Upper lobe of right lung (tissue), 1 donor: ENCODE measurements at places on chromosomes 2 and 18. TPM values are rescaled to one million over a fixed set of nuclear protein-coding genes. Genes with fewer than 3 reads are reported as not detected.

DNA sequence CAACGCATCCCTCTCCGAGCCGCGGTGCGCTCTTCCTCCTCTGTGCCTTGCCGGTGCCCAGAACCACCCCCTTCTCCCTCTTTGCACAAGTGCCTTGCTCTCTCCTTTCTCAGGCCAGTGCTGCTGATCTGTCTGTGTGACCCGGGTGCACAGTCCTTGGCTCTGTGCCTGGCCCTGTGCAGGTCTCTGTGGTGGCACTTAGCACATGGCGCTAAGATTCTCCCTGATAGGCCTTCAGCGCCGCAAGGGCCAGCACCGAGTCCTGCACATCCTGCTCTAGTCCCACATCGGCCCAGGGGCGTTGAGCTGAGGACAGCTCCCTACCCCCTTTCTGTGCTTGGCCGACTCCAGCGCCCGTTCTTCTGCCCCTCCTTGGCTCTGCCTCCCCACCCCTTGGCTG lies 136.1 kb downstream of the NEDD4L start:
- H3K27ac ChIP-seq: no peak overlapping the region
- H3K36me3 ChIP-seq: no peaks in the 10 kb centered on the region
- no peak for DNase-seq

- H3K27me3 ChIP-seq: no peaks in the 10 kb centered on the region
- DNase-seq: peak; percentile 63
- peaks cover 4% of the 10 kb centered on the region for H3K4me1 ChIP-seq
- no peak overlapping the region for H3K4me3 ChIP-seq
- H3K27ac ChIP-seq: no peak overlapping the region
These were observed 8.8 kb downstream of the PDCD1 start for GRCh38 chr2:241849616-241850543.

DNA sequence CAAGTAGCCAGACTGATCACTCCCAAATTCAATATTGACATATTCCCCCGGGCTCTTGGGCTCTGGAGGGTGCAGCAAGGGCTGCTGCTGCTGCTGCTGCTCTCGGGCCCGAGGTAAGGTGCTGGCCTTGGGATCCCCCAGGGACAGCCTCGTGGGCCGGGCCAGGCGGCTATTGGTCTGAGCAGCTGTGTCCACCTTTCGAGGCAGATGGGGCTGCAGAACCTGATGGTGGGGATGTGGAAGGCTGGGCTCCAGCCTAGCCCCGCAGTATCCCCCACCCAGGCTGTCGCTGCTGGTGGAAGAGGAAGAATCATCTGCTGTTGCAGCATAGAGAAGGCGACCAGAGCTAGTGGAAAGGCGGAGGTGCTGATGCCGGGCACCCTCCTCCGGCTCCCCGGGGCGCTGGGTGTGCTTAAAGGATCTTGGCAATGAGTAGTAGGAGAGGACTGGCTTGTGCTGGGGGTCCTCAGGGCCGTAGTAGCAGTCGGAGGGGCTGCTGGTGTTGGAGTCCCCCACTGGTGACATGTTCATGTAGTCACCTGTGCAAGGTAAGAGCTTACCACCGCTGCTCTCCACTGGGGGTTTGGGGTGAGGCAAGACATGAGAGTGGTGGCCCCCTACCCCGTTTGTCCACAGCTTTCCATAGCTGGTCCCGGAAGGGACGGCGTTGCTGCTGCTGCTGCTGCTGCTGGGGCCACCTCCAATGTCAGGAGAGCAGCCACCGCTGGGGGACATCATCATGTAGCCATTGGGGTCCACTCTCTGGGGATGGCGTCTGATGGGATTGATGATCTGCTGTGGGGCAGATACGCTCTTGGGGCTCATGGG lies 3.4 kb downstream of the IRS1 start:
- peaks cover 27% of the 10 kb centered on the region for H3K4me1 ChIP-seq
- H3K27ac ChIP-seq: peak overlapping the region; percentile 44
- H3K4me3 ChIP-seq: peak overlapping the region; percentile 70
- no peaks in the 10 kb centered on the region for H3K36me3 ChIP-seq
- H3K27me3 ChIP-seq: no peaks in the 10 kb centered on the region

DNA sequence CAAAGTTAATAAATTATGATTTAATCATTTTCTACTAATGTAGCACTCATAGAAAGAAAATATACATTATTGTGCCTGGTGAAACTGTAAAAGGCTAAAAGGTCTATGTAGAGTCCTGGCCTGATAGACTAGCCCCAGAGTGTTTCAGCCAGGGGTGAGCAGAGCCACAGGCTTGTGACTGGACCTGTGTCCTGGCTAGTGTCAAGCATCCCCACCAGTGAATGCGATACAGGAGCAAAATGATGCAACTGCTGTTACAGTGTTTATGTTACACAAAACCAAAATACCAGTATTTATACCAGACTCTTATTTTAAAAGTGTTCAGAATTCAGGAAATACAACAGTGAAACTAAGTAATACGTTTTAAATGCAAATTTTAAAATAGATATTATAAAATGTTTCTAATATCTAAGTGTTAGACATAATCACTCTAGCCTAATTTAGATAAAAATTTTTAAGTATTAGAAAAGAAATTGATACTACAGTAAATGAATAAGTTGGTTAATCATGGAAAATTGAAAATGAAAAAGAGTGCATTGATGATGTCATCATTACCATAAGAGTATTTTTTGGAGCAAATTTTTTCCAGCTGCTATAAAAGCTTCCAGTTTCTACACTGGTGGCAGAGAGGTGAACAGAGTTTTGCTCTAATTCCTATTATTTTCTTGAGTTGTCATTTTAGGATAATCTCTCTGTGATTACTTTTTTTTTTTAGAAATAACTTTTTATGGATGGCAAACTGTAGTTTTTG lies 6.2 kb upstream of the TSPYL6 start:
- H3K4me3 ChIP-seq: no peak overlapping the region
- DNase-seq: no peak
- H3K36me3 ChIP-seq: no peaks in the 10 kb centered on the region
- no peaks in the 10 kb centered on the region for H3K27me3 ChIP-seq

GRCh38 chr2:103153580-103154284 lies 391.9 kb downstream of the TMEM182 start:
- DNase-seq: no peak
- H3K27ac ChIP-seq: no peak overlapping the region
- H3K27me3 ChIP-seq: no peaks in the 10 kb centered on the region
- no peaks in the 10 kb centered on the region for H3K4me1 ChIP-seq
- no peak overlapping the region for H3K4me3 ChIP-seq

Gene LDAH
- 17.9 TPM for total RNA-seq

GRCh38 chr2:85796341-85797262 lies 42.8 kb downstream of the ATOH8 start:
- no peaks in the 10 kb centered on the region for H3K36me3 ChIP-seq
- H3K4me3 ChIP-seq: no peak overlapping the region
- H3K27ac ChIP-seq: peak overlapping the region; percentile 45
- H3K27me3 ChIP-seq: no peaks in the 10 kb centered on the region
- peaks cover 54% of the 10 kb centered on the region for H3K4me1 ChIP-seq

- peak overlapping the region; percentile 52 for H3K4me3 ChIP-seq
- peaks cover 8% of the 10 kb centered on the region for H3K4me1 ChIP-seq
- H3K36me3 ChIP-seq: no peaks in the 10 kb centered on the region
- DNase-seq: no peak
- H3K27ac ChIP-seq: peak overlapping the region; percentile 87
These were observed 584.5 kb downstream of the ZEB2 start for GRCh38 chr2:143935482-143935752.
